Retinal pigment epithelial cell (primary cell): ENCODE measurements at places on chromosomes 12 and 14.

DNA sequence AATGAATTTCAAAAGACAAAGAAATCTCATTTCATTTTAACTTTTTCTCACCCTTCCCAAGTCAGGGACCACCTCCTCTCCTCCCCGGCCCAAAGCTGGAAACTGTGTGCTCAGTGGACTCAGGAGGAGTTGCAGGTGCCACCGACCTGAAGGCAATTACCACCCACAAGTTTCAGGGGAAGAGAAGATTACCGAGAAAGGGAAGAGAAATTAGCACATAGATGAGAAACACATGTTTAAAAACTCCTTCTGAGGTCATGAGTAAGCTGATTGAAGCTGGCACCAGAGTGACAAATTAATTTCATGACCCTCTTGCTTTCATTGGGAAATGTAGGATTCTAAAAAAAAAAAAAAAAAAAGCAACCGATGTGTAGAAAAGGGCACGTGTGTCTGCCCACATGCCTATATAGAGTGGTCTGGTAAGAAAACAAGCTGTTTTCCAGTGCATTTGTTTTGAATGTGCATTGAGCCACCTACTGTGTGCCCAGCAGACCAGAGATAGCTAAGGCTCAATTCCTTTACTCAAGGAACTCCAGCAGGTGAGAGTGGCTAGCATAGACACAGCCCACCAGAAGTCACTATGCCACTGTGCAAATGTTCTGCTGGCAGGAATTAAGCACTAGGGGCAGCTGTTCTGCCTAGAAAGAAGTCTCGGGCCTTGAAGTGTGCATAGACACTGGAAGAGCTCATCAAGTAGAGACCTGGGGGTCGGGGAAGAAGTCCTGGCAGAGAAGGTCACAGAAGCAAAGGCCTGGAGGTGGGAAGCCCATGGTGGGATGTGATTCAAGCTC is 30.5 kb downstream of the DPF3 start:
- DNase-seq: no peak

- DNase-seq: no peak
Observed at GRCh38 chr14:52824462-52824861, 33.1 kb upstream of the GNPNAT1 start.

DNA sequence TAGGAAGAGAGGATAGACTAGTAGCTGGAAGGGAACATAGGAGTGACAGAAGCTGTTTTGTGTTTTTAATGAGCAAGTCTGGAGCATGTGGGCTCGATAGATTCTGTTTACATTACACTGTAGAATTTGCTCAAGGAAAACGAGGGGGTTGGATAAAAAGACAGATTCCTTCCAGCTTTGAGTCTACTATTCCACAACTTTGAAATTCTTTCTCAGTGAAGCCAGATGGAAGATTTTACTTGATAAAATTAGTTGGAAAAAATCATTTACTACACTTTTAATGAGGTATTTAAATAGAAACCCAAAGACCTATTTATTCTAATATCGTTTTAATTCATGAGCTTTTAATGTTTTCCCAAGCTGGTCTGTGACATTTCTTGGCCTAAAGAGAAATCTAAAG is 19.5 kb upstream of the EPS8 start:
- DNase-seq: no peak

- no peak for DNase-seq
Observed at GRCh38 chr12:81976661-81977060, 217.5 kb upstream of the PPFIA2 start.

GRCh38 chr14:102711946-102712345 is 65.3 kb upstream of the TRAF3 start:
- no peak for DNase-seq

- DNase-seq: no peak
Observed at GRCh38 chr12:113469949-113470743, 1.5 kb downstream of the LHX5 start.

- DNase-seq: no peak
Observed at GRCh38 chr12:4438834-4439596, 6.6 kb downstream of the FGF6 start.

DNA sequence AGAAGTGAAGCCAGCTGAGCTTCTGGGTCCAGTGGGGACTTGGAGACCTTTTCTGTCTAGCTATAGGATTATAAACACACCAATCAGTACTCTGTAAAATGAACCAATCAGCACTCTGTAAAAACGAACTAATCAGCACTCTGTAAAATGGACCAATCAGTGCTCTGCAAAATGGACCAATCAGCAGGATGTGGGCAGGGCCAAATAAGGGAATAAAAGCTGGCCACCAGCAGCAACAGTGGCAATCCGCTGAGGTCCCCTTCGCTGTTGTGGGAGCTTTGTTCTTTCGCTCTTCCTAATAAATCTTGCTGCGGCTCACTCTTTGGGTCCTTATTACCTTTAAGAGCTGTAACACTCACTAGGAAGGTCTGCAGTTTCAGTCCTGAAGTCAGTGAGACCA is 72.3 kb downstream of the NTS start:
- no peak for DNase-seq

DNA sequence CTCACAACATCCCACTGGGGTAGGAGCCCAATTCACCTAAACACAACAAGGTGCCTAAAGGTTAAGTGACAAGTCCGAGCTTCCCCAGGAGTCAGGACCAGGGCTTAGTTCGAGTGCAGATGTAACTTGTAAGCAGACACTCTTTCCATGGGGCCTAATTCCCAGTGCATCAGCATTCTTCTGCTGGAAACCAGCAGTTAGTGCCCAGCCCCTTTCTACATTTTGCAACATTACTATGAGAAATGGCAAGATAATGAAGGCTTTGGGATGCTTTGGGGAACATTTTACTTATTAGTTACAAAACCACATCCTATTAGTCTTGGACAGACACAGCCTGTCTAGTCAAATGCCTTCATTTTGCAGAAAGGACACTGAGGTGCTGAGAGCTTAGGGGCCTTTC is 179.8 kb downstream of the CALM1 start:
- no peak for DNase-seq

GRCh38 chr12:32032205-32032810 is 73.1 kb downstream of the RESF1 start:
- DNase-seq: no peak

DNA sequence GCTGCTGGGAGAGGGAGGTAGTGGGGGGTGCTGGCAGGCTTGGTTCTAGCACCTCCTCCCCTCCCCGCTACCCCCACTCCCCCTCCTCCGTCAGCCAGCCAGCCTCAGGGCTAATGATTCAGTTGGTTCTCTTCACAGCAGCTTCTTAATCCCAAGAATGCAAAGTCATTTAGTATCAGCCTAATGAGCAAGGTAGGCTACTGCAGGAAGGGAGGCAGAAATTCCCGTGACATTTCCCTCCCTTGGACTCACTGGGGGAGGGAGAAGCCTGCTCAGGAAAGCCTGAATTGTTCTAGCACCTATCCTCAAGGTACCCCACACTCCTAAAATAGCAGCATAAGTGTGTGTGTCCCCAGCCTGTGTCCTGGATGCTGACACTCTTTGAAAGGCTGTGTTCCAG is 29.8 kb downstream of the ITPK1 start:
- DNase-seq: peak; percentile 89

DNA sequence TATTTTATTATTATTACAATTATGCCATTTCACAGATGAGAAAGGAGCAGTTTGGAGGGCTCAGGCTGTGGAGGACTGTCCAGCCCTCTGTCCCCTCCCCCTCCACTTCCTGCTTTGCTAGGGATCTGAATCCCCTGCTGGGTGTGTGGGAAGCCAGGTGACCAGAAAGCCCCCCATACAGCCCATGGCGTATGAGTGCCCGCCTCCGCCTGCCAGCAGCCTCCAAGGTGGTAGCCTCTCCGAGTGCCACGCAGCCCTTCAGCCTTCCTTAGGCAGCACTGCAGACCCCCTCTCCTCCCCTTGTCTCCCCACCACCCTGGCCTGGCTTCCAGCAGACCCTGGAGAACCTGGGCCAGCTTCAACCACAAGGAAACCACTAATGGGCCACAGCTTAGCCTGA is 12.6 kb downstream of the DTX1 start:
- no peak for DNase-seq

DNA sequence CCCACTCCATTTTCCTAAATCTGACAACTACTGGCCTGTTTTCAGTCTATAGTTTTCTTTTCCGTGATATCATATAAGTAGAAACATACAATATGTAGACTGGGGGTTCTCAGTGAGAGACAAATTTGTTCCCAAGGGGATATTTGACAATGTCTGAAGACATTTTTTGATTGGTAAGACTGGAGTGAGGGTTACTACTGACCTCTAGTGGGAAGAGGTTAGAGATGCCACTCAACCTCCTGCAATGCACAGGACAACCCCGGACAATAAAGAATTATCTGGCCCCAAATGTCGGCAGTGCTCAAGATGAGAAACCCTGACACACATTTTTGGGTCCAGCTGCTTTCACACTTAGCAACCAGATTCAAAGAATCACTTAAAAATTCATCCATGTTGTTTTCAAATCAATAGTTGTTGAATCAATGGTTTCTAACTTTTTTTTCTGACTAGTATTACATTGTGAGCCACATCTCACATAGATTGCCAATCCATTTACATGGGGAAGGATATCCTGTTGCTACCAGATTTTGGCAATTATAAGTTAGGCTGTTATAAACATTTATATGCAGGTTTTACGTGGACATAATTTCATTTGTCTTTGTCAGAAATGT is 307.1 kb downstream of the RPL10L start:
- DNase-seq: peak; percentile 6

DNA sequence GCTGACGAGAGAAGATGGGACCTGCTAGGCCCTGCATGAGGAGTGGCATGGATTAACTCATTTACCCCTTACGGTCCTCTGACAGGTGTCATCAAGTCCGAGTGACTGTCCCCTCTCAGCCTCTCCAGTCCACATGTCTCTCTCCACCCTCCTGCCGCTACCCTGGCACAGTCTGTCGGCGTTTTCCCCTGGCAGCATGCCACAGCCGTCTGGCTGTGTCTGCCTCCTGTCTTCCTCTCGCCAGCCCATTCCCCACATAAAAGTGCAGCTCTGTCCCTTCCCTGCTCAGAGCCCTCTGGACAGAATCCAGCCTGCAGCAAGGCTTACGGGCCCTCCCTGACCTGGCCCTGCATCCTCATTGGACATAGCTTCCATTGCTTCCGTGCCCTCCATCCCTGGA is 45.6 kb downstream of the UBE3B start:
- DNase-seq: no peak

GRCh38 chr14:104984056-104984894 is 1.3 kb upstream of the CLBA1 start:
- DNase-seq: no peak

GRCh38 chr12:76866726-76867125 is 12.1 kb downstream of the CSRP2 start:
- no peak for DNase-seq

DNA sequence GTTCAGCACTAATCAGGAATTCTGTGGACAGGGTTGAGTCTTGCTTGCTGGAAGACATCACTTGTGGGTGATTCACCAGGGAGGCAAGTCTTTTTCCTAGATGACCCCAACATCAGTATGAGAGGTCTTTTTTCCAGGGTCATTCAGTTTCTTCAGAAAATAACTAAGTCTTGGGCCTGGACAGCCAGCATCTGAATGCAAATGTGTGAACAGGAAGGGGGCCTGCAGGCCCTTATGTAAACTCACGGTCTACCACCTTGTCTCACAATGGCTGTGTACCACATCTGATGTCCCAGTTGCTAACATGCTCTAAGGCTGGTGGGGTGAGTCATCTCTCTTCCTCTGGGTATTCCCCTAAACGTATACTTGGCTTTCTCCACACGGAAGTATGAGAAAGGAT is 79.2 kb downstream of the HECTD4 start:
- DNase-seq: no peak

DNA sequence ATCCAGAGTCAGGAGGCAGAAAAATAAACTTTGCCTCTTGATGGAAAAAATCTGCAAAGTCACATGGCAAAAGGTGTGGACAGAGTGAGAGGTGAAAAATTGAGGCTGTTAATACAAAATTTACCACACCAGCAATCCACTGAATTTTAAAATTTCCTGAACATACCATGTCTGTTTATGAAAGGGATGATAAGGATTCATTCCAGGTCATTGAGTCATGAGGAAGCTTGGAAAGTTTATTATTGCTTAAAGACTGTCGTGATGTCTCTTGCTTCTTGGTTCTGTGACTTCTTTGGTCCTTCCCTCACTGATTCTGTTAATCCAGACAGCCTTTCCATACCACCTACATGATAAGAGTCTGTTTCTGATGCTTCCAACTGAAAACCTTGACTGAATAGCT is 73.2 kb downstream of the TTC6 start:
- no peak for DNase-seq

DNA sequence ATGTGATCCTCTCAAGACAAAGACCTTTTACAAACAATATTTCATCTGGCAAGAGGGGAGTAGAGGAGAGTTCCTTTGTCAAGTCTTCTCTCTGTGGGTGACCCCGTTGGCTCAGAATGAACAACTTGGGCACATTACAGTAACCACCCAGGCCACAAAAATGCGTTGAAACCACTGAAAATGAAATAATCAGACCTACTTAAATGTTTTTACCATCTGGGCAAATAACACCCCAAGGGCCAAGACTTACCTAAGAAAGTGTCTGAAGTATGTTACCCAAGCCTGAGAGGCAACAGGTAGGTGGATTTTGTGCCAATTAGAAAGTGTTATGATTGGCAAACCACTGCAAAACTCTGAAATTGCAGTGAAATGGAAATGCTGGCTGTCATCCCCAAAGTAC is 1.3 kb downstream of the TC2N start:
- no peak for DNase-seq

- no peak for DNase-seq
Observed at GRCh38 chr12:57342207-57342691, 88.6 kb downstream of the R3HDM2 start.

- no peak for DNase-seq
Observed at GRCh38 chr12:123836292-123836691, 74.2 kb downstream of the DNAH10 start.

- no peak for DNase-seq
Observed at GRCh38 chr12:105547786-105548185, 217.3 kb downstream of the C12orf75 start.

- DNase-seq: peak; percentile 81
Observed at GRCh38 chr12:47377414-47378221, 297.9 kb upstream of the AMIGO2 start.

GRCh38 chr14:104800015-104800770 is 708 bp upstream of the ZBTB42 start:
- no peak for DNase-seq

DNA sequence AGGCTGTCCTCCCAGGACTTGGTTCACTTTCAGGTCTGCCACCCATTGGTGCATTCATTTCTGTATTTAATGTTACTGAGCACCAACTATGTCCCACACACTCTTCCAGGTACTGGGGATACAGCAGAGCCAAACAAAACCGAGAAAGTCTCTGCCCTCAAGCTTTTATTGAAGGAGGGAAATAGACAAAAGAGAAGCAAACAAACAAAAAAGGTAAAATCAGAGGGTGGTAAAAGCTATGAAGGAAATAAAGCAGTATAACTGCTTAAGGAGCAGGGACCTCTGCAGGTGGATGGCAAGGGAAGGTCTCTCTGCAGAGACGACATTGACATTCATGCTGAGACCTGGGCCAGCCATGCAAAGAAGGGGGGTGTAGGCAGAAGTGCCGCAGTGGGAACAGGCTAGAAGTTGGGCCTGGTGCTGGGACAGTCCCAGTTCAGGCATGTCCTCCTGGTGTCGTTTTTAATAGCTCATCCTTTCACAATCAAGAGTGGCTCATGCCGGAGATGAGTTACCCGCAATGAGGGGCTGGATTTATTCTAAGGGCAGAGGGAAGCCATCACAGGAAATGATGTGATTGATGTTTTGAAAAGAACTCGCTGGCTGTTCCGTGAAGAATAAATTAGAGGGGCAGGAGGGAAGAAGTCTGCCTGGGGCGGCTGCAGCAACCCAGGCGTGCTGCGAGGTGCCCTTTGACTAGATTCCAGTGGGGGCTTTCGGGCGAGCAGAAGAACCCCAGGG is 72.8 kb downstream of the IRF2BPL start:
- no peak for DNase-seq

GRCh38 chr12:198705-199104 is 15.3 kb downstream of the SLC6A12 start:
- DNase-seq: no peak

GRCh38 chr12:107238296-107238695 is 144.9 kb upstream of the CRY1 start:
- no peak for DNase-seq
